ENCODE measurements at places on chromosomes 16 and 17. TPM values are rescaled to one million over a fixed set of nuclear protein-coding genes. Genes with fewer than 3 reads are reported as not detected.

DNA sequence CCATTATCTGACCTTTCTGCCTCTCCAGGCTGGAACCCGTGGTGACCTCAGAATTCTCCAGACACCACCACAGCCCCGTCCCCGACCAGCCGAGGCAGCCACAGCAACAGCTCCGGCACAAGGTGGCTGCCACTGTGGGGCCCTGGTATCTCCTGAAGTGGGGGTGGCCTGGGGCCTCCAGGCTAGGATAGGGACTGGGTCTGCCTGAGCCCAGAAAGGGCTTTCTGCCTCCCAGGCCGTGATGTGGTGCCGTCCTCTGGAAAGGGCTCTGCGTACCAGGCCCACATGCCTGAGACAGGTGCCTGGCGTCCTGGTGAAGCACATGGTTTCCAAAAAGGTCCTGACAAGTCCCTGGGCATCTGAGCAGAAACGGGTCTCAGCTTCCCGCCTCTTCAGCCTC lies 17.1 kb downstream of the FLYWCH1 start:
- peaks cover 26% of the 10 kb centered on the region for H3K36me3 ChIP-seq
- no peak overlapping the region for H3K4me3 ChIP-seq
- no peaks in the 10 kb centered on the region for H3K27me3 ChIP-seq
- no peak overlapping the region for H3K27ac ChIP-seq
- peaks cover 7% of the 10 kb centered on the region for H3K4me1 ChIP-seq

- H3K27me3 ChIP-seq, result no peaks in the 10 kb centered on the region
- H3K4me1 ChIP-seq, result no peaks in the 10 kb centered on the region
- DNase-seq, result no peak
- no peak overlapping the region for H3K4me3 ChIP-seq
Observed at GRCh38 chr16:89733792-89734191, 12.5 kb downstream of the ZNF276 start.

- no peaks in the 10 kb centered on the region for H3K27me3 ChIP-seq
- no peak for DNase-seq
- H3K4me1 ChIP-seq, result peaks cover 13% of the 10 kb centered on the region
- H3K4me3 ChIP-seq, result no peak within 1 kb of the TSS
- H3K36me3 ChIP-seq, result no peaks in the 10 kb centered on the region
Observed at GRCh38 chr16:67979955-67980678, at the start of gene DPEP3. TSS of gene DPEP3 (minus strand) at chr16:67980499. CDS start at chr16:67980380, 119 bp downstream.

GRCh38 chr17:72343911-72344310 lies 223.1 kb downstream of the SOX9 start:
- peaks cover 11% of the 10 kb centered on the region for H3K27me3 ChIP-seq
- no peaks in the 10 kb centered on the region for H3K36me3 ChIP-seq
- peaks cover 4% of the 10 kb centered on the region for H3K4me1 ChIP-seq
- H3K27ac ChIP-seq, result no peak overlapping the region
- no peak overlapping the region for H3K4me3 ChIP-seq

DNA sequence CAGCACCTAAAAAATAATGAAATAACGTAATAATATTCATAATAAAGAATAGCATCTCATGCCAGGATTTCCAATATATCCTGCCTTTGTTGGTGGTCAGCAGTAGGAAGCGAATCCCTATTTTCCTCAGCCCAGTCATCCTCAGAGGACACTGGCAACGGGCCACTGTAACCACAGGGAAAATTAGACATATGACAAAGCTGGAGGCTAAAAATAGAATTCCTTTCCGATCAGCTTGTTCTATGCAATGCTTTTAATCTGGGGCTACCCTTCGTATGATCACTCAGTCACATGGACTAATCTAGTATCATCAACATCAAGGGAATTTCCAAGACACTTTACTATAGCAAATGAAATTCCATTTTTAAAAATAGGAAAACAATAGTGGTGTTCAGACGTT lies 246.9 kb upstream of the KCNJ16 start:
- no peak for DNase-seq
- H3K36me3 ChIP-seq, result no peaks in the 10 kb centered on the region
- H3K27me3 ChIP-seq, result no peaks in the 10 kb centered on the region

The UMOD gene
- total RNA-seq, result not detected

The KIF18B gene
- total RNA-seq, result 0.32 TPM

GRCh38 chr17:62179525-62180161 lies 114.6 kb upstream of the MED13 start:
- H3K4me3 ChIP-seq, result no peak overlapping the region
- DNase-seq, result no peak
- H3K36me3 ChIP-seq, result no peaks in the 10 kb centered on the region

DNA sequence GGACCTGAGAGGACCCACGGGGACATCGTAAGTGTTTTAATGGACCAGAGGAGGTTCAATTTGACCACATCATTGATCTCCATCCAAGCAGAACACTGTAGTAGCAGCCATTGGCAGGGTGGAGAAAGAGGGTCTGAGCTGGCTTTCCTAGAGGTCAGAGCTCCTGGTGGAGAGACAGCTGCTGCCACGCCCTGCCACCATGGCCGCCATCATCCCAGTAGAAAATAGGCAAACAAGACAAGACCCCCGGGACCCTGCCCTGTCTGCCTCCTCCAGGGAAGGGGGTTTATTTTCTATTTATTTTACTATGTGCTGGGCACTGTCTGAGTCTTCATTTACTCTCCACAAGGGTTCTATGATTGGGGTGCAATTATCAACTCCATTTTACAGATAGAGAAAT lies 11.4 kb upstream of the ITGA3 start:
- H3K27ac ChIP-seq, result peak overlapping the region; percentile 25
- H3K27me3 ChIP-seq, result no peaks in the 10 kb centered on the region
- DNase-seq, result no peak
- H3K36me3 ChIP-seq, result no peaks in the 10 kb centered on the region

DNA sequence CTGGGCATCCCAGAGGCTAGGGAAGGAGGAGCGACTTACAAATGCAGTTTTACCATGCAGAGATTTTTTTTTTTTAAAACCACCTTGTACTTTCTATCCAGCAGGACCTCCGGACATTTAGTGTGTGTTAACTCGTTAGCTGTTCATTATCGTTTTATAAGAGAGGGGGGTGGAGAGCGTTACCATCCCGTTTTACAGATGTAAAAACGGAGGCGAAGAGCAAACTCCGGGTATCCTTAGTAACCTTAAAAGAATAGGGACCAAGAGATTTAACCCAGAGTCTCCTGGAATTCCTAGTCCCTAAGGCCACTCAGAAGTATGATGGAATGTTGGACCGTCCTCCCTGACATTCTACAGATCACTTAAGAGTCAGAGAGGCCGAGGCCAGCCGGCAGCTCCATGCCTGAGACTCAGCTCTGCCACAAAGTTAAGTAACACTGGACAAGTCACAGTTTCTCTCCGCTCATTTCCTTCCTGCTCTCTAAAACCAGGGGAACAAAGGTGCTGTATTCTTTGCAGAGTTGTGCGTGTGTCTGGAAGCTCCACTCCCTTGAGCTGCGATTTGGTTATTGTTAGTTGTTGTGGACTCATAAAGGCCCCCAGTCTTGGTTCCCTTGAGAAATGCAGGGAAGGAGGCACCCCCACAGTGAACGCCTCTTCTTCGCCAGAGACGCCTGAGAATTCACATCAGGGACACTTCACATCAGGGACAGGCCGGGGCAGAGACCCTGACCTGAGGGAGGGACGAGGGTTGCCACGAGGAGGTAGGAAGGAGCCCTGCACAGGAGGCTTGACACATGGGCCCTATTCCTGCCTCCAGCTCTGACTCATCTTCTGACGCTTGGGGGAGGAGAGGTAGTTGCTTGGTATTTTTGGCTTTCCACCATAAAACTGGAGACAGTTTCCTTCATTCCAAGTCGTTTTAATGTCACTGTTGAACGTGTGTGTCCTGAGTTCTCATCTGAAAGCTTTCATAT lies 1.2 kb downstream of the DUSP14 start:
- H3K4me3 ChIP-seq, result peak overlapping the region; percentile 62
- H3K27me3 ChIP-seq, result no peaks in the 10 kb centered on the region
- DNase-seq, result no peak
- H3K4me1 ChIP-seq, result peaks cover 13% of the 10 kb centered on the region

The NPIPB6 gene
- 3.2 TPM for total RNA-seq

DNA sequence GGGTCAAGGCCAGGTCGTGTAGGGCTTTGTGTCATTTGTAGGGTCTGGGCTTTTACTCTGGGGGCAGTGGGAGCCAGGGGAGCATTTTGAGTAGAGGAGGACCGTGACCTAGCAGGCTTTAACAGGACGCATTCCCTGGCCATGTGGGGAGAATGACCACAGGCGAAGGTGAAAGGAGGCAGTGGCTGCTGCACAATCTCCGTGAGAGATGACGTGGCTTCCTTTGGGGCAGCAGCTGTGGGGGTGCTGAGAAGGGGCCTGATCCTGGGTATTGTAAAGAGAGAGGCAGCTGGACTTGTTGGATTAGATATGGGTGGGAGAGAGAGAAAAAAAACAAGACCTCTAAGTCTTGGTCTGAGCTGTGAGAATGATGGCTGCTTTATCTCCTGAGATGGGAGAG lies 46.0 kb downstream of the KATNIP start:
- H3K36me3 ChIP-seq, result no peaks in the 10 kb centered on the region
- H3K4me3 ChIP-seq, result no peak overlapping the region
- no peaks in the 10 kb centered on the region for H3K4me1 ChIP-seq
- H3K27me3 ChIP-seq, result no peaks in the 10 kb centered on the region
- DNase-seq, result no peak

GRCh38 chr17:81665205-81666091 lies 957 bp downstream of the OXLD1 start:
- peak overlapping the region; percentile 92 for H3K27ac ChIP-seq
- no peaks in the 10 kb centered on the region for H3K27me3 ChIP-seq
- H3K4me3 ChIP-seq, result peak overlapping the region; percentile 99

- H3K4me3 ChIP-seq, result peak overlapping the region; percentile 73
- peaks cover 39% of the 10 kb centered on the region for H3K4me1 ChIP-seq
- H3K27ac ChIP-seq, result peak overlapping the region; percentile 99
- peak; percentile 92 for DNase-seq
- H3K27me3 ChIP-seq, result no peaks in the 10 kb centered on the region
Observed at GRCh38 chr16:87391324-87391949, 699 bp upstream of the MAP1LC3B start.

The AATK gene
- total RNA-seq, result 72.5 TPM

DNA sequence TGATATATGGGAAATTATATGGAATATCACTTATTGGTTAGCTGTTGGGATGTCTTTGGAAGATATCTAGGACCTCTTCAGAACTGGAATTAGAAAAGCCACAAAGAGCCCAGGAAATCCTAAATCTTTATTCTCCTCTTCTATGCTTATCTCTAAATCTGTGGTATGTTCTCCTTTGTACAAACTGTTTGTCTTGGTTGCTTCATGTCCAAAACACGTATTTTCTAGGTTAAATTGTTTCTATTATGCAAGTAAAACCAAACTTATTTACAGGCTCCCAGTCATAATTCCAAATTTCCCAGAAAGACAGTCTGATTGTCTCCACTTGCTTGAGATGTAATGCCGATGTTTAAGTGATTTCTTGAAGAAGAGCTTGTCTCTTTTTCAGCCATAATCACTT lies 650.9 kb downstream of the CDH11 start:
- H3K36me3 ChIP-seq, result no peaks in the 10 kb centered on the region
- no peak overlapping the region for H3K27ac ChIP-seq
- H3K4me1 ChIP-seq, result no peaks in the 10 kb centered on the region
- no peak for DNase-seq
- no peak overlapping the region for H3K4me3 ChIP-seq
- H3K27me3 ChIP-seq, result no peaks in the 10 kb centered on the region

- H3K27ac ChIP-seq, result no peak overlapping the region
- no peaks in the 10 kb centered on the region for H3K36me3 ChIP-seq
- peak; percentile 56 for DNase-seq
- no peaks in the 10 kb centered on the region for H3K4me1 ChIP-seq
Observed at GRCh38 chr17:149897-150584, 12.7 kb downstream of the SCGB1C2 start.

DNA sequence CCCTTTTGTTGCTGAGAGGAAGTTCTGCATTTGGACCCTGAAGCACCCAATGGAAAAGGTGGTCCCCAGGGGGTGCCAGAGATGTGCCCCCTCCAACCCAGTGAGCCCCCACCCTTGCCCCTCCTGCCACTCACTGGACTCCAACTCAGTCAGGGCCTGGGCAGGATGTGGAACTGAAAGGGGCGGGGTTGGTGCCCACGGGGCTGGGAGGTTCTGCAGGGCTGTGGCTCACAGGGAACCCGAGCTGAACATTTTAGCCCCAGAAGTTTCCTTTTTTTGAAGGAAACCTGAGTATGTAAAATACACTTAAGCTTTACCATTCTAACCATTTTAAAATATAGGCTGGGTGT lies 15.8 kb upstream of the OGFOD3 start:
- peaks cover 7% of the 10 kb centered on the region for H3K36me3 ChIP-seq
- no peaks in the 10 kb centered on the region for H3K4me1 ChIP-seq
- H3K4me3 ChIP-seq, result no peak overlapping the region
- no peak overlapping the region for H3K27ac ChIP-seq
- DNase-seq, result no peak
- no peaks in the 10 kb centered on the region for H3K27me3 ChIP-seq

The HOXB6 gene
- 4.9 TPM for total RNA-seq

DNA sequence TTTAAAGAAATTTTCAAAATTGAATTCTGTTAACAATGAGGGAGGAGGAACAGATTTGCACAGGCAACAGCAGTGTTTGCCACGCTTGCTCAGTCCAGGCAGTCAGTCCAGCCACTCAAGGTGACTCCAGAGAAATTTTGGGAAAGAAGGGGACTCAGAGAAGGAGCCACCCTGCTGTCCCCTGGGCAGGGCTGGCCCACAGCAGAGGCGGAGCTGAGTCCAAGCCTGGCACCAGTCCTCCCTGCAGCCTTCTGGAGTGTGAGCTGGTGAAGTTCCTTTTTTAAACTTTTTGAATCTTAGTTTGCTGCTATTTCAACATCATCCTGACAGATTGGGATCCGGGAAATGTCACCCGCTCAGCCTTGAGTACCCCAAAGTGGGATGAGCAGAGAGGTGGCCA lies 14.5 kb upstream of the SLC47A2 start:
- DNase-seq, result peak; percentile 64
- H3K36me3 ChIP-seq, result no peaks in the 10 kb centered on the region
- H3K4me1 ChIP-seq, result peaks cover 36% of the 10 kb centered on the region
- no peaks in the 10 kb centered on the region for H3K27me3 ChIP-seq

The SLC4A1 gene
- total RNA-seq, result 0.43 TPM

DNA sequence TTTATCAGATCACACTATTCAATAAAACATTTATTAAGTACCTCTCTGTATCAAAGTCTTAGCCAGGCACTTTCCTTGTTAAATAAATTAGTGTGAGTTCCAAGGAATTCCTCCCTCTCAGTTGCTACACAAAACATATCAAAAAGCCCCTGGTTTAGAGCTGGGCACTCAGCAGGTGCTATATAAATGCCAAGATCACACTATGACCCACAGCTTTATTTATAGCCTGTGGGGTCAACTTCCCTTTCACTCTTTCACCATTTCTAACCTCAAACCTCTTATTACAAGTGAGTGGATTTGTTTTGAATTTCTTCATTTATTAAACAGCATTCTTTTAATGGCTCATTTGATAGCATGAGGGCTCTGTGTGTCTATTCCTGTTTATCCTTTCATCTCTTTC lies 112.6 kb upstream of the MPHOSPH6 start:
- no peak overlapping the region for H3K27ac ChIP-seq
- no peaks in the 10 kb centered on the region for H3K36me3 ChIP-seq
- H3K27me3 ChIP-seq, result no peaks in the 10 kb centered on the region
- H3K4me1 ChIP-seq, result no peaks in the 10 kb centered on the region
- DNase-seq, result no peak

The NPTX1 gene
- total RNA-seq, result 1.3 TPM

DNA sequence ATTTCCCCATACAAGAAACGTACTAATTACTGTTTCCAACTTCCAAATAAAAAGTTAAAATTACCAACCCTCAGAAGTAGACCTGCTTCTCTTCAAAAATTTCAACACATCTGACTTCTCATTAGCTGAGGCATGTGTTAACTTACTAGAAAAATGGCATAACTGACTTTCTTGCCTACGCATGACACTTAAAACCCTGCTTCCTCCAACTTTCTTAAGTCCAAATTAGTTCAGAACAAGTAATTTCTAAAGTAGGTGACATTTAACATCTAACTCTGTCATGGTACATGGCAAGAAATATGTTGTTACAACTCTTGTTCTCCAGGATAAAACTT lies 6.7 kb downstream of the USP7 start:
- H3K27me3 ChIP-seq, result no peaks in the 10 kb centered on the region
- no peak for DNase-seq
- H3K4me3 ChIP-seq, result no peak overlapping the region
- no peaks in the 10 kb centered on the region for H3K36me3 ChIP-seq
- H3K27ac ChIP-seq, result no peak overlapping the region

All from upper lobe of right lung (tissue), 1 donor.